ENCODE measurements at places on chromosomes 3 and 15. TPM values are rescaled to one million over a fixed set of nuclear protein-coding genes. Genes with fewer than 3 reads are reported as not detected.

Gene PFN2
- polyA plus RNA-seq = 35.2 TPM

Gene KLHDC8B
- polyA plus RNA-seq = 226 TPM

Gene NR1I2
- polyA plus RNA-seq = 0.16 TPM

Gene GOLGA6L7
- not detected for polyA plus RNA-seq

Gene TTLL13
- 0.20 TPM for polyA plus RNA-seq

Gene RASGRP1
- polyA plus RNA-seq = 0.42 TPM

Gene CYP8B1
- polyA plus RNA-seq = 0.07 TPM

Gene SCAANT1
- 1.6 TPM for polyA plus RNA-seq

Gene CELF6
- 3.2 TPM for polyA plus RNA-seq

Gene TFRC
- polyA plus RNA-seq = 195 TPM

Gene ANKRD34C
- polyA plus RNA-seq = 0.11 TPM

Gene SCAMP5
- polyA plus RNA-seq = 19.7 TPM

Gene UTS2B
- 0.16 TPM for polyA plus RNA-seq

Gene IGSF10
- 6.5 TPM for polyA plus RNA-seq

Gene CRYGS
- polyA plus RNA-seq = 1.7 TPM

Gene DNAH12
- polyA plus RNA-seq = 0.16 TPM

Gene CGNL1
- polyA plus RNA-seq = 15.6 TPM

Gene XCR1
- 0.08 TPM for polyA plus RNA-seq

Gene DNAH1
- polyA plus RNA-seq = 2.1 TPM

Gene POLQ
- 0.64 TPM for polyA plus RNA-seq
